ENCODE measurements at places on chromosomes 12 and 14.
A peak's percentile ranks its signal among the peaks of the same experiment; 100 is the strongest.

- peak; percentile 42 for DNase-seq
Measured at GRCh38 chr14:24556756-24557155, 19.3 kb downstream of the CTSG start.

- no peak for DNase-seq
Measured at GRCh38 chr14:84535976-84536375, 994.0 kb upstream of the FLRT2 start.

DNA sequence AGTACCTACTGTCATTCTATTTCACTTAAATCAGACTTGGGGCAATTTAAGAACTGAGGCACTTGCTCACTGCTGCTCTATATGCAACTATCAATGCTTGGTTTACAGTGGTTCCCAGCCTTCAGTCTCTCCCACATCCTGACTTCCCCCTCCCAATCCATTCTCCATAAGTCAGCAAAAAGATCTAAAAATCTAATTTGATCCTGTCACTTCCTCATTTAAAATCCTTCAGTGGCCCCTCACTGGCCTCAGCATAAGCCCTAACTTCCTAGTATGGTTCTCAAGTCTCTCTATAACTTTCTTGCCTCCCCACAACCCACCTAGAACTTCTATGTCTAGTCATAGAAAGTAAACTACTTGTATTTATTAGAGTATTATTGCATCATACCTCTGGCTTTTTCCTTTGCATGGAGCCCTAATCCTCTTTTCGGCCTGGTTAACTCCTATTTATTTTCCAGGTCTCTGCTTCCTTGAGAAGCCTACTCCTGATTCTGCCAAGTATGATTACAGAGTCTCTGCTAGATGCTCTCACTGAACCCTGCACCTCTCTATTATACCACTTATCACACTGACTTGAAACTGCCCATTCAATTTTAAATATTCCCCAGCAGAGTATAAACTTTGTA lies 130.6 kb downstream of the RALGAPA1 start:
- no peak for DNase-seq

DNA sequence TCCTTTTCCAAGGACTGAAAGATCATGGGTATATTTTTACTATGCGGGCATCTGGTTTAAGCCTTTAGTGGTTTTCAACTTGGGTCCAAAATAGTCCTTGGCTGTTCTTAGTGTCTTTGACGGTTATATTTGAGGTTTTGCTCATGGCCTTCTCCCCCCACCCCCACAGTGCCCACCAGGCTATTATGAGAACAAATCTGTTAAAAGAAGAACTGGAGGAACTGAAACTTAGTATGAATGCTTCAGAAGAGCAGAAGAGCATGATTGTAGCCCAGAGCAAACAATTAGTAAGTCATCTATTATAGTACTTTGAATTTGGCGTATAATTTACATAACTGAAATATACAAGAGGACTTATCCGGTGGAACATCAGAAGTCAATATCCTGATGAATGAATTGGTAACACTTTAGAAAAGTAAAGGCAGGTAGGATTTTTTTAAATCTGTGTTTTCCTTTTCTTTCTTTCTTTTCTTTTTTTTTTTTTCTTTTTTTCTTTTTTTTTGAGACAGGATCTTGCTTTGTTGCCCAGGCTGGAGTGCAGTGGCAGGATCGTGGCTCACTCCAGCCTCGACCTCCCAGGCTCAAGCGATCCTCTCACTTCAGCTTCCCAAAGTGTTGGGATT lies 71.8 kb upstream of the BCAT1 start:
- no peak for DNase-seq

DNA sequence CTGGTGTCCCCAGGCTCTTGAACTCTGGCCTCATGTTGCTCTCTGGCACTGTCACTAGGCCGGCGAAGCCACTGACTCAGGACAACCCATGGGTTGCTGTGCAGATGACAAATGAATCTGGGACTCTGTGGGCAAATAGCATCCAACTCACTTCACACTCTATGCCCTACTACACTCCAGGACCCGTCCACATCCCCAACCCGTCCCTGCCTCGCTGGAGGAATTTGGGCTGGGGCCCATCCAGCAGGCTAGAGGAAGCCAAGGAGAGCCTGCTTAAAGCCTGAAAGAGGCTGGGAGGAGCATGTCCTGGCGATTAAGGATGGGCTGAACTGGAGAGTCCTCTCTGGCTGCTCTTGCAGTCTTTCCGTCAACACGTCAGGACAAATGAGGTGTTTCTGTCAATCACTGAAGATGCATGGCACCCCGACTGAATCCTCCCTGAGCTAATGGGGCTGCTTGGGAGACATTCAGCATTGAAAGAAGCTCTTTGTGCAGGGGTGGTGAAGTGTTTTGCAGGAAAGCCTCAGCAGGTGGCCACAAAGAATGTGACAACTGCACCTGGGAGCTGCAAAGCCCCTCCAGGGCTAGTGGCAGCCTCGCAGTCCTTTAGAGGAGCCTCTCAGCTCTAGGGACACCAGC lies 71.7 kb downstream of the ANO2 start:
- DNase-seq = no peak

DNA sequence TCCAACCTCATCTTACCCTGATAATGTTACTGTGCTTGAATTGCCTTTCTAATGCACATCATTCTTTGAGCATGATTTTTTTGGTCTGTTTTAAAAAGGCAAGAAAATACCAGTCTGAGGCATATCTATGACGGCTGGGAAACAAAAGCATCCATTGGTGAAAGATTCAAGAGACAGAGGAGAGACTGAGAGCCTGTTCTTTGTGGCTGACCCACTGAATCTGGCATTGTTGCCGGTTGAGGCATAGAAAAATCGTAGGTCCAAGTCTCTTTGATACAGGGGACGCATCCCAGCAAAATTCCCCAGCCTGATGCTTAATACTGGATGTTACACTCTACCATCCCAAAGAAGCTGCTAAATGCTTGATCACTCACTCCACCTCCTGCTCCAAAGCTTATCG lies 2.9 kb upstream of the KLHL42 start:
- DNase-seq = no peak

- no peak for DNase-seq
Measured at GRCh38 chr12:7059780-7060179, 738 bp upstream of the C1S start.

GRCh38 chr12:132776816-132777568 lies 15.4 kb upstream of the ANKLE2 start:
- no peak for DNase-seq

DNA sequence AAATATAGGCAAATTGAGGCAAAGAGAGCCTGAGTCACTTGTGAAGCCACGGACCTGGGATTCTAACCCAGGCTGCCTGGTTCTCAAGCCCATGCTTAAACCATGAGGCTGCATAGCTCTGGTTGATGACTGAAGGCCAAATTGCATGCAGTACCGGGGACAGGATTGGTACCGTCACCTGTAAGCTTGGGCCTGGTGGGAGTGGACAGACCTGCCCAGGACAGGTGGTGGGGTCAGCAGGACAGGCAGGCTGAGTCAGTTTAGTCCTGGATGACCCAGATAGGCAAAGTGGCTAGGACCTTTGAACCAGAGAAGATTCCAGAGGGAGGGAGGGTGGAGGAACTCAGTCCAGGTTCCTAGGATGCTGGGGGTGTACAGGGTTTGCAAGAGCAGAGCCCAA lies 25.8 kb downstream of the RIN3 start:
- no peak for DNase-seq

DNA sequence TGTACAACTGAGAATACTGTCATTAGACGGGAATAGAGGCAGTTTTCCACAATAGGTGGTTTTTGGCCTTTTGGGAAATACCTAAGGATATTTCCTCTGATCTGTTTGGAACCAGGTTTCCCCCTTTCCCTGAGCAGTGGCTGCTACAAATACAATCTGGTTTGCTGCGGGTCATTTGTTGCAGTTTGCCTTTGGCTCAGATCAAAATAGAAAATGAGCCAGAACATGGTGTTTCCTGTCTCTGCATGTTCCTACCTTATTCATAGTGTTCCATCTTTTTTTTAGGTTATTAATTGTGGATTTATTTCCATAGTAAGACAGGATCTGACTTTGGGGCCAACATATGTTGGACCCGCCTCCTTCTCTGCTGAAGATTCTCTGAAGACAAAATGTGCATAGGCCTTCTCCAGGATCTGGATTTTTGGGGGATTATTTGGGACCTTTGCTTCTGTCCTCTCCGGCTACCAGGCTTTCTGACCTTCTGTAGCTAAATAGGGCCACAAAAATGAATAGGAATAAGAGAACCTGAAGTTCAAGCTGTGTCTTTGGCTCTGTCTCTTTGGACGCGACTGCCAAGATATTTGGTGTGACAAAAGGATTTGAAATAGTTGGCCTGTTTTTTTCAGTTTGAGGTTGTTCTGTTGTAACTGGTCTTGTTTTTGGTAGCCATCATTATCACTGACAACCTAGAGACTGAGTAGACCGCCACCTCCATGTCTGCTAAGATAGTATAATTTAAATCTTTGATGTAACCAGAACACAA lies 146.9 kb downstream of the PRKCH start:
- no peak for DNase-seq

DNA sequence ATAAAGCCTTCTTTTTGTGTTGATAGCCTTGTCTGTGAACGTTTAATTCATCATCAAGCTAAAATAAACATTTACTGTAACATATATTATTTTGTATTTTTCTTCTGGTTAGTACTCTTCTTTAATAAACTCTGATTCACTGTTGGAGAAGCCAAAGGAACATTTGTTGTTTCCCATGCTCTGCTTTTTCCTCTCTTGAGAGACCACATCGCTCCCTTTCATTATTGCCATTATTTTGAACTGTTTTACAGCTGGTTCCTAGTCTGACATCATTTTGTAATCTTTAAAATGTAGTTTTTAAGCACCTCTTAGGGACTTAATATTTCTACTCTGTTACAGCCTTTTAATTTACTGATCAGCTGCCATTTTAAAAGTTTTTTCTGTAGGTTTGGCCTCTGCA lies 301.8 kb downstream of the NPAS3 start:
- no peak for DNase-seq

DNA sequence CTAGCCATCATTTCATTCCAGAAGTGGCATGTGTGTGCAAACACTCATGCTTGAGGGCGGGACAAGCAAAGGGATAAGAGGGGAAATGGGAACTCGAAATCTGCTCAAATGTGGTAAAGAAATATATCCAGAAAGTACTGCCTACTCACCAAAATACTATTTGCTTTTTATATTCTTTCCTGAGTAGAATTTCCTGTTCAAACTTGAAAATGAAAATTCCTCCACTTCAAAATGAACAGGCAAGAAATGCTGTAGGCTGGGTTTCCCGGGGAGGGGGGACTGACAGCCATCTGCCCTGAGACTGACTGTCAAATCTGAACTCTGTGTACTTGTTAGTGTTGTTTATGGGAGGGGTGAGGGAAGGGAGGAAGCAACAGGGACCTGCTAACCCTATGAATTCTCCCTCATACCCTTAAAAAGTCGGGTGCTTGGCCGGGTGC lies 34.6 kb downstream of the NTF3 start:
- DNase-seq = peak; percentile 51

DNA sequence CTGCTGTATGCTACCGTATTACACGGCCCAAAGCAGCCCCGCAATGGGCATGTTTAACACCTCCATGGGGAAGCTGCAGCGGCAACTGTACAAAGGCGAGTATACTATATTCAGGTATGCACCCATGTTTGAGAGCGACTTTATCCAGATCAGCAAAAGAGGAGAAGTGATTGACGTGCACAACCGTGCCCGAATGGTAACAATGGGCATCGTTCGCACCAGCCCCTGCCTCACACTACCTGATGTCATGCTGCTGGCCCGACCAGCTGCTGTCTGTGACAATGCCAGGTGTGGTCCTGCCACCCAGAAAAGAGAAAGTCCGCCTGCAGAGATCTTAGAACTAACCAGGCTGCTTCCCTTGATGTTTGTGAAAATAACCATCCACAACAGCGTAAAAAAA lies 630 bp downstream of the GARIN6 start:
- no peak for DNase-seq

- DNase-seq = no peak
Measured at GRCh38 chr14:59182641-59183040, 5.8 kb upstream of the DAAM1 start.

DNA sequence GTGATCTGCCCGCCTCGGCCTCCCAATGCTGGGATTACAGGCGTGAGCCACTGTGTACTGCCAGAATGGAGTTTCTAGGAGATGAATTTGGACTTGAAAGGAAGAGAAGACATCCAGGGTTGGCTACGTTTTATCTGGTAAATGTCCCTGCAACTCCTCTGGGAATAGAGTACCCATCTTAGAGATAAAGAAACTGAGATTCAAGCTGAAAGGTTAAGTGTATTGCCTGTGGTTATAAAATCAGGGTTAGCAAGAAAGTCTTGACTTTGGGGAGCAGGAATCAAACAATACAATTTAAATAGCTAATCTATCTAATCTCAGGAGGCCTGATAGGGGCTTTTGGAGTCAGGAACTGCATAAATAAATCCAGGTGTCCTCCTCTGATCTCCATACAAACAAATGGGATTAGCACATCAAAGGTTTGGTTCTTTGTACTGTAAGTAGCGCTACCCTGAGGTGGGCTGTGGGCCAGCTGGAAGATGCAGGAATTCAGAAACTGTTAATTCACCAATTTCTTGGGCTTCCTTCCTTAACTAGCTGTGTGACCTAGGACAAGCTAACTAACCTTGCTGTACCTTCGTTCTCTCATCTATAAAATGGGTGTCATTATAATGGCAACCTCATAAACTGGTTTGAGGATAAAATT lies 45.1 kb downstream of the TBX3 start:
- DNase-seq = no peak

DNA sequence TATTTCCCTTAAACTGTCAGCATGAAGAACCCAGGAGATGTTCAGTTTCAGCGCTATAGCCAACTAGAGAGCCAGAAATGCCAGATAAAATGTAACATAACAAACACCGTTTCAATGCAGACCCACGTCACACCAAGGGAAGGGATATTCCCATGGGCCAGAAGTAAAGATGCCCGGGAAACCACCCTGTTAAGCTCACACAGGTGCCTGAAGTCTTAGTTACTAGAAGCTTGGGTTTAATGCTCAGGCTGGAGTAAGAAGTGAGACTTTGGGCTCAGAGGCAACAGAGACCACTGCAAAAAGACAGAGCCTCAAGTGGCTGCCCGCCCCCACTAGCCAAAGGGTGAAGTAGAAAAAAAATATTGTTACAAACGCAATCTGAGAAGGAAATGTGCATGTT lies 52.3 kb downstream of the SYNE3 start:
- no peak for DNase-seq

- DNase-seq = no peak
Measured at GRCh38 chr14:76085358-76085757, 66.4 kb upstream of the GPATCH2L start.

Measured in EL (cell line).